ENCODE measurements at places on chromosomes 4 and X.

DNA sequence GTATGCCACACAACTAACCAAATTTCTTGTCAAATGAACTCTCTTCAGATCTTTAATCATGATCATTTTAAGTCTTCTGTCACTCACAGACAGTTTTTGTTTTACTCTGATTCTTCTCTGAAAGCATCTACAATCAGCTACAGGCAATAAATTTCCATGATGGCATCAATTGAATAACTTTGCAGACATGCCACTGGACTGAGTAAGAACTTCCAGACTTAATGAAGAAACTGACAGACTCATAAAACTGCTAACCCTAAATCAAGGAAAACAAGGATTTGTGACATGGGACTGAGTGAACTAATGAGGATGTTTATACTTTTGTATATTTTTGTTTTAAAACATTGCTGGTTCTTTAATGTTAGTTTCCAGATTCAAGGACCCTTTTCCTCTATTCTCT is 5.5 kb upstream of the PPP1R2C start:
- no peak for DNase-seq

- DNase-seq = peak; percentile 61
These were observed 17.3 kb downstream of the CTPS2 start for GRCh38 chrX:16695079-16695676.

DNA sequence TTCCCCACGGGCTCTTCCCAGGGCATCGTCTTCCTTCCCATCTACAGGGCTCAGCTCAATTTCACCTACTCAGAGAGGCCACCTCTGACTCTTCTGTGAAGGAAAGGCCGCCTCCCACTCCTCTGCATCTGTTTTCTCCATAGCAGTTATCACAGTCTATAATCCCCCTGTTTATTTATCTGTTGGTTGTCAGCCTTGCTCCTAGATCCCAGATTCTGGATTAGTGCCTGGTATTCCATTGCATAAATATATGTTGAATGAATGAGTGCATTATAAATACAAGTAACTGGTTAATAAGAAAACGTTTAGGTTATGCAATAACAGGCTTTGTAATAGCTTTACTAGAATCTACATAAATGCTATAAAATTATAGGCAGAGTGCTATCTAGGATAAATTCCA is 52.9 kb downstream of the NSG1 start:
- no peak for DNase-seq

- DNase-seq = no peak
These were observed 141.2 kb upstream of the INTU start for GRCh38 chr4:127491571-127491970.

Data from CD8-positive, alpha-beta T cell (primary cell).